ENCODE measurements at places on chromosomes 2 and 18. TPM values are rescaled to one million over a fixed set of nuclear protein-coding genes. Genes with fewer than 3 reads are reported as not detected.

Gene NAB1
- total RNA-seq, result 52.1 TPM

Gene CABYR
- 10.6 TPM for total RNA-seq

Gene CFAP210
- not detected for total RNA-seq

Gene REEP1
- 4.7 TPM for total RNA-seq

Gene CDH19
- total RNA-seq, result 0.27 TPM

Gene KCNJ3
- 0.17 TPM for total RNA-seq

Gene RIT2
- not detected for total RNA-seq

Gene CLIP4
- total RNA-seq, result 184 TPM

Gene SOWAHC
- 19.1 TPM for total RNA-seq

Gene DNAJB2
- total RNA-seq, result 55.1 TPM

Gene ERFE
- total RNA-seq, result 4.0 TPM

Gene GPR39
- 24.1 TPM for total RNA-seq

Gene FBXO41
- 16.1 TPM for total RNA-seq

Gene DTNA
- total RNA-seq, result 10.9 TPM

Gene MYCN
- total RNA-seq, result 5.5 TPM

Gene HIBCH
- total RNA-seq, result 44.6 TPM

Gene SETBP1
- 5.3 TPM for total RNA-seq

Gene REG3A
- total RNA-seq, result not detected

Gene GKN2
- total RNA-seq, result not detected

Gene IL36A
- total RNA-seq, result not detected

Gene LRP2
- total RNA-seq, result 0.66 TPM

Gene NDUFS1
- 81.0 TPM for total RNA-seq

Gene ATP6V1B1
- not detected for total RNA-seq

Gene DGKD
- total RNA-seq, result 28.4 TPM

Gene MLPH
- 47.2 TPM for total RNA-seq

Gene SCG2
- 0.56 TPM for total RNA-seq

Gene DSC3
- 9.8 TPM for total RNA-seq

Gene ANTXR1
- 0.86 TPM for total RNA-seq

Gene CDCA7
- 48.2 TPM for total RNA-seq

Gene CHST9
- total RNA-seq, result 56.9 TPM

Gene C2orf15
- total RNA-seq, result 6.9 TPM

Gene TCF23
- not detected for total RNA-seq

Gene KCNG2
- total RNA-seq, result not detected

Gene CLEC4F
- not detected for total RNA-seq

Gene CABLES1
- 16.2 TPM for total RNA-seq

Gene CDH20
- not detected for total RNA-seq
